ENCODE measurements at places on chromosomes 1 and 21.

- no peak for DNase-seq
These were observed 19.1 kb upstream of the KIAA0040 start for GRCh38 chr1:175211656-175212055.

- DNase-seq, result no peak
These were observed 38.2 kb downstream of the RABGAP1L start for GRCh38 chr1:174197547-174197946.

- DNase-seq, result no peak
These were observed 137.7 kb downstream of the PRDM16 start for GRCh38 chr1:3206696-3207095.

DNA sequence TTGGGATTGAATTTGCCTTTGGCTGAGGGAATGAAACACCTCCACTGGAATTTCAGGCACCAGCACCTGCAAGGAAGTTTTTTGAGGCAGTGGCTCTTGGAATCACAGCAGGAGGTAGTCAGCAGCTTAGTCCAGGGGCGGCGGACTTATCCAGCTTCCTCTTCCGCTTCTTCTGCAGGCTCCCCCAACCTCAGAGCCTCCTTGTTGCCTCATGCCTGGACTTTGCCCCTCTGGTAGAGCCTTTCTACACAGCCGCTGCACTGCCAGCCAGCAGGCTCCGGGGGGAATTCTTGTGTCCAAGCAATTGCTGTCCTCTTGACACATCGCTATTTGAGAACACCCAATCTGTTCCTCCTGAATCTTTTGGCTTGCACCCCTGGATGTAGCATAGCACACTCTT is 4.4 kb upstream of the RHEX start:
- DNase-seq, result no peak

- DNase-seq, result no peak
These were observed 141.0 kb downstream of the RPS6KC1 start for GRCh38 chr1:213192026-213192425.

- DNase-seq, result no peak
These were observed 226.5 kb downstream of the SDCCAG8 start for GRCh38 chr1:243482141-243483022.

DNA sequence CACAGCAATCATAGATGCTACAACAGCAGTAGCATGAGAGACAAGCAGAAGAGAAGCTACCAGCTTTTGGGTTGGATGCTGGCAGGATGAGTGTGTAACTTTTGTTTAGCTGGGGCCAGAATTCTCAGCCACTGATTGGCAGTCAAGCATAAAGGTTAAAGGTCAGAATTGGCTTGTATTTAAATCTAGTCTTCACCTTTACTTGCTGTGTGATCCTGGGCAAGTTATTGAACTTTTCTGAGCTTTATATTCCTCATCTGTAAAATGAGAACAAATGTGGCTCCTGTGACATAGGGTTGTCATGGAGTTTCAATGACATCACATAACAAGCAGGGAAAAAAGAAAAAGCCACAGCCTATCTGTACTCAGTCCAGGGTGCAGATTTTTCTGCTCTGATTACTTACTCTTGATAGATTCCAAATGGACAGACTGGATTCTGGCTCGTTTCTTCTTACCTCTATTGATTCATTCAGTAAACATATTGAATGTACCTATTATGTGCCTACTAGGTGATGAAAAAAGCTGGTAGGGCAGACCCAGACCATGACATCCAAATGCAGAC is 2.8 kb upstream of the AZIN2 start:
- no peak for DNase-seq

- DNase-seq, result no peak
These were observed 24.4 kb downstream of the C1orf141 start for GRCh38 chr1:67110352-67110751.

- DNase-seq, result no peak
These were observed 19.2 kb upstream of the ZSWIM5 start for GRCh38 chr1:45225598-45225997.

- DNase-seq, result no peak
These were observed 80.3 kb downstream of the PROX1 start for GRCh38 chr1:214067853-214068703.

DNA sequence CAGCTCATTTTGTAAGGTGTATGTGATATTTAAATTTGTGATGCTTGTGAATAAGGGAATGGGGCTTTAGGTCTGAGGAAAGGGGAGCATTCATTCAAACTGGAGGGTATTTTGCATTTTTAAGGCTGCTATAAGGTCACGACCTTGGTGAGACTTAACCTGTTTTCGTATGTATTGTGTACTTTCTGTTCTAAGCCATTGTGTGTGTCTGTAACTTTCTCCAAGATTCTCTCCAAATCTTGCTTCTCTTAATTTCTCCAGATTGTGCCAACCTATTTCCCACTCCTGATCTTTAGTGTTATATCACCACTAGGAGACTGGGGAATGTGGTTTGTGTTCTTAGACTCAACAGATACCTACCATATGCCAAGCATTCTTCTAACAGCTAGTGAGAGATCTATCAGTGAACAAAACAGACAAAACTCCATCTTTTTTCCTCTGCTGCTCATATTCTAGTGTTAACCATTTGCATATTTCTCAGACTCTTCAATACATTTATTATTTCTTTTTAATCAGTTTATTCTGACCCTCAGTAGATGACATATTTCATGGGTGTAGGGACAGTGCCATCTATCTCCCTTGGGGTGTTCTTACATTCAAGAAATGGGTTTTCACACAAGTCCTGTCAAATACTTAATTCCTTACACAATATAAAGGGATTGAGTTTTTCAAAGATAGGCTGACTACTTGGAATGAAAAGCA is 27.5 kb downstream of the ATP1B1 start:
- no peak for DNase-seq

- DNase-seq, result no peak
These were observed 73.4 kb upstream of the PKN2 start for GRCh38 chr1:88610687-88611086.

DNA sequence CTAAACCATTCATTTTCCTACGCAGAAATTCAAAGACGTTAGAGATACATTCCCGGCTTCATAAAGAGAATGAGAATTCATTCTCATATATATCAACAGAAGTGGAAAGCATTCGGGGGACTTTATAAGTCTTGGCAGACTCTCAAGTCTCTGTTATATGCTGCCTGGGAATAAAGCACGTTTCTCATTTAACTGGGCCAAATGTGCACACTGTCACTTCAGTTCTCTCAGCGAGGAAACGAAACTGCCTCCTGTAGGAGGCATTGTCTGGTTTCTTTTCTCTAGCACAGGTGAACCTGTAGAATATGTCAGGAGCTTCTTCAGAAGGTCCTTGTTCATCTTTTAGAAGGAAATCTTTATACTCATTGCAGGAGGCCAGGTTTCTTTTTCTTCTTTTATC is 367.6 kb downstream of the PTBP2 start:
- DNase-seq, result no peak

DNA sequence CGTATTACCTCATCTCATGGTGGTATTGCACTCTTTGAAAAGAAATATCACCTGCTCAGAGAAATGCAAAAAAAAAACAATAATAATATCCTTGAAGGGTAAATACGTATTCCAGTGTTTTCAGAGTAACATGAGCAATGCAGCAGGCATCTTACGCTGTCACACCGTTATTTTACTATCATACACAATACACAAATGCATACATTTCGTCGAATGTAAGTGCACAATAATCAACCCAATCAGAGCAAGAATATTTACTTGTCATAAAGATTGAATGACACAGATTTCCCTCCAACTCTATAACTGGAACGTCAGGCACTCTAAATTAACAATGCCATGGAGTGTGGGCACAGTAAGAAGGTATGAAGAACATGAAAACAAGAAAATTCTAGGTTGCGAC is 1050.1 kb downstream of the PLA2G4A start:
- no peak for DNase-seq

DNA sequence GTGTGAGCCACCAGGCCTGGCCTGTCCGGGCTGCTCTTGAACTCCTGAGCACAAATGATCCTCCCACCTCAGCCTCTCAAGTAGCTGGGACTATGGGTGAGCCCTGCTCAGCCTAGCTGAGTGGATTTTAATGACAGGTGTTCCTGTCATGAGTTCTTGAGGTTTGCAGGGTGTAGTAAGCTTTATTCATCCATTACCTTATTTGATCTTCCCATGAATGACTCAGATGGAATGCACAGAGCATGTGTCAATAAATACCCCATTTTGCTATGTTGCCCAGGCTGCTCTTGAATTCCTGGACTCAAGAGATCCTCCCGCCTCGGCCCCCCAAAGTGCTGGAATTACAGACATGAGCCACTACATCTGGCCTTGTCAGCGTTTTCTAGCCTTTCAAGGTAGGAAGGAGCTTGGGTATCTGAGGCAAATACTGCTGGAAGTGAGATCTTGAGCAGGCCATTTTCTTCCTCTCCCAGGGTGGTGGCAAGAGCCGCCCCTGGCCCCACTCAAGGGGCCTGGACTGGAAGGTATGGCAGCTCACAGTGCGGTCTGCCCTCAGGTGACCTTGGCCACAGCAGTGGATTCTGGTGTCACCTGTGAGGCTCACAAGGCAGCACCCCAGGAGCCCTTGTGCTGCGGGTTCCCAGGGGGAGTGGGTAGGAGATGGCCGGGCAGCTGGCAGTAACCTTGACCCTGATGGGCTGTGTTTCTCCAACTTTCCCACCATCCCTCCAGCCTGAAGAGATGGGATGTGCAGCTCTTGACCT is 20.0 kb downstream of the PIK3CD start:
- no peak for DNase-seq

DNA sequence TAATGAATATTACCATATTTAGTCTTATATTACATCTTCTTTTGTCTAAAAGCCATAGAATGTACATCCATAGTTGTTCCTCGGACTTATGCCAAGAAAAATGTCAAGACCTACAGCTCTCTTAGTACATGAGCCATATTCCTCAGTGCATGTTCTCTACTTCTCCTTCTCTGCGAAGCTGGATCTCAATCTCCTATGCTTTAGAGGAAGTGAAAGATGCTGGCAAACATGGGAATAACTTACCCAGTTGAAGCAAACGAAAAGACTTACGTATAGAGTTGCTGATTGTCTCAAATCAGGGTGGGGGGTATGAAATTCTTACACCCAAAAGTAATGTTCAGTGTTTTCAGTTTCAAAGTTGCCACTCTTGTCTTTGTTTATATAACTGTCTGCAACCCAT is 32.7 kb downstream of the OR13G1 start:
- DNase-seq, result no peak

- no peak for DNase-seq
These were observed 1.8 kb downstream of the FNDC5 start for GRCh38 chr1:32868806-32869455.

- DNase-seq, result no peak
These were observed 12.7 kb downstream of the C1QB start for GRCh38 chr1:22665752-22666151.

GRCh38 chr1:117753652-117754051 is 147.8 kb downstream of the TENT5C start:
- no peak for DNase-seq

- DNase-seq, result no peak
These were observed 159.9 kb upstream of the HMCN1 start for GRCh38 chr1:185574139-185574875.

- DNase-seq, result no peak
These were observed 9.7 kb upstream of the COL6A2 start for GRCh38 chr21:46088189-46088588.

- no peak for DNase-seq
These were observed 729 bp downstream of the NADK start for GRCh38 chr1:1777583-1777899.

DNA sequence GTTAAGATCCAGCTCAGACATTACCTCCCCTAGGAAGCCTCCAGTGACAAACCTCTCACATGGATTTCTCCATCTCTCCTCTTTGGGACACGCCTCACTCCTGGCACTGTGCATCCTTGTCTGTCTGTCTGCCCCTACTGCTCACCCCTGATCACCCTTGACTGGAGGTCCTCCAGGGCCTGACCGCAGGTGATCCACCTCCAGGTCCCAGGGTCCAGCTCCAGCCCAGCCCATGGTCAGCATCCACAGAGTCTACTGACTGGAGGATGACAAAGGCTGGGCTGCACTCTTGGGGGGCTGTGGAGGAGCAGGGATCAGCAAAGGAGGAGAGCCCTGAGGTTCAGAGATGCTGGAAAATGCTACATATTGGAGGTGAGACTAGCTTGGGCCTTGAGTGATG is 65.8 kb downstream of the BEND5 start:
- DNase-seq, result no peak

DNA sequence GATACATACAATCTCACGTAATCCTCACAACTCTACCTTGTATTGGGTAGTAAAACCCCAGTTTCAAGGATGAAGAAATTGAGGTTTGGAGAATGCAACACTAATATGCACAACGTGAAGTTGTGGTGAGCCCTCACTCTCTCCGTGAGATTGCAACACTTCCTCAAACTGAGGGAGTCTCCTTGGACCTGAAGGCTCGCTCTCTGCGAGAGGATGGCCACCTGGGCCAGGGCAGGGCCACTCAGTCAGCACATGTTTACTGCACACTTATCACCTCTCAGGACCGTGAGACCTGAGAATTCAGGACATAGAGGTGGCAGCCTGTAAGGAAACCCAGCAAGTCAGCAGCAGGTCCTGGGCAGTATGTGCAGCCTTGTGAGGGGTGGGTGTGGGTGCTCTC is 8.7 kb downstream of the SH3BP5L start:
- DNase-seq, result no peak

GRCh38 chr1:225361176-225361575 is 66.7 kb downstream of the LBR start:
- DNase-seq, result no peak

DNA sequence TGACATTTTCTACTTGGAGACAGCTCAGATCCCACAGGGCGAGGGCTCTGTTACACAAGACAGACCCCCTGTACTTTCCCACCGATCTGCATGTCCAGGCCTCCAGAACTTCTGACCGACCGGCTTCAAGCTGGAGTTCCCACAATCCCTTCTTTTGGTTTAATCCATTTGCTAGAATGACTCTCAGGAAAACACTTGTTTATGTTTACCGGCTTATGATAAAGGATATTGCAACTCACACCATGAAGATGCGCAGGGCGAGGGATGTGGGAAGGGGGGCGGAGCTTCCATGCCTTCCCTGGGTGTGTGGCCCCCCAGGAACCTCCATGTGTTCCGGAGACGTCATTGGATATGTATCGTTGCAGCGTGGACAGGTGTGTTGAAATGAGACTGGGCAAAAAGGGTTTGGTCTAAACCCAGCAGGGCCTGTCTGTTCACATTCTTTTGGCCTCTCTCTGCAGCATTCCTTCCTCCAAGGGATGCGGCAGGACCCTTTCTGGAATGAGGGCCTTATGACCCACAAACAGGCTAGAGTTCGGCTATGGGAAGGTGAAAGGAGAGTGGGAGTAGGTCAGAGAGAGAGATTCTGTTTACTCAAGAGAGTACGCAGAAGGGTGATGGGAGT is 7.5 kb upstream of the IGSF5 start:
- DNase-seq, result no peak

- DNase-seq, result no peak
These were observed 54.3 kb upstream of the HSD17B7 start for GRCh38 chr1:162736184-162736583.
